Caki2 (cell line): ENCODE measurements at places on chromosomes 16 and 17.

- no peak for DNase-seq
Measured at GRCh38 chr16:13154799-13155198, 253.4 kb downstream of the SHISA9 start.

- no peak for DNase-seq
Measured at GRCh38 chr17:78337244-78338109, 22.4 kb downstream of the SOCS3 start.

- DNase-seq: no peak
Measured at GRCh38 chr17:28285965-28286364, 33.0 kb upstream of the TMEM97 start.

DNA sequence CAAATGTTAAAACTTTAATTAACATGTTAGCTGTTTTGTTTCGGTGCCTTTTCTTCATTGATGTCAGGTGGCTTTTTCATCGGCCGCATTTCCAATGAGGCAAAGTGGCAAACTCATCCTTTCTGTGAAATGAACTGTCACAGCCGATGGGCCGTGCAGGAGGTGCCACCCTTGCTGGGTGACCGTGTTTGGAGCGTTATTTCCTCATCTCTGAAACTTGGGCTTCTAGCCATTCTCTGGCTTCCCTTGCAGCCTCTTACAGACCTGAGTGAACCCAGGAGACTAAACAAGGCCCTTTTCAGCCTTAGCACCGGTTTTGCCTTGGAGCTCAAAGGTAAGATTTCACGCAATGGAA, 42.2 kb upstream of the PRSS54 start:
- DNase-seq: no peak

- DNase-seq: no peak
Measured at GRCh38 chr17:6545291-6545690, 11.1 kb downstream of the PITPNM3 start.

- DNase-seq: no peak
Measured at GRCh38 chr17:37088459-37088858, 139.7 kb downstream of the AATF start.

- DNase-seq: peak; percentile 30
Measured at GRCh38 chr17:44672479-44673093, 16.3 kb downstream of the MEIOC start.

GRCh38 chr16:58148099-58148498, 18.9 kb upstream of the CFAP20 start:
- DNase-seq: no peak

DNA sequence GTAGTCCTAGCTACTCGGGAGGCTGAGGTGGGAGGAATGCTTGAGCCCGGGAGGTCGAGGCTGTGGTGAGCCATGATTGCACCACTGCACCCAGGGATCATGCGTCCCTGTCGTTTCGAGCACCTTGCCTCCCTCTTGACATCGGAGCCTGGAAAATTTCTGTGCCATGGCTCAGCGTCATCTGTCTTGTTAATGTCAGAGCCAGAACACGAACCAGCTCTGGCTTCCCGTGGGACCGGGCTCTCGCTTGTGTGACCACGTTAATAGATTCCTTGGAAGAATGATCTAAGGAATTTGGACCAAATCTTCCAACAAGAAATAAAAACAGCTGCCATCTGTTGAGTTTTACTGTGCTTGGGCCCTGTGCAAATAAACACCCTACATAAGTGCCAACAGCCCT, 117.7 kb downstream of the ABCC1 start:
- DNase-seq: no peak

DNA sequence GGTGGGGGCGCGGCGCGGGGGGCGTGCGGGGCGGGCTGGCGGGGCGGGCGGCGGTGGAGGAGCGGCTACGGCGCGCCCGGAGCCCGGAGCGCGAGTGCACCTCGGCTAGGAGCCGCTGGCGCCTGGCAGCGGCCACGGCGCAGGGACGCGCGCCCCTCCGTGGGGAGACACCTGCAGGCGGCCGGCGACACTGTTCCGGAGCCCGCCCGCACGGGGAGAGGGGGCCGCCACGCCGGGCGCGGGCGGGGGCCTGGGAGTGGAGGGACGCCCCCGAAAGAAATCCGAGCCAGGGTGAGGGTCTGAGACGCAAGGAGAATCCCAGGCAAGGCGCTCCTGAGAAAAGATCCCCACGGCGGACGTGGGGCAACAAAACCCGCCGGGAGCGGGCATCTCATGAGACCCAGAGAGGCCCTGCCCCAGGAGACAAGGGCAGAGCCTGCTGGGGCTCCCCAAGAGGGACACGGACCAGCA, at the start of gene GSG1L:
TSS of gene GSG1L (minus strand) at position 124 of the 471 bp plus-strand sequence. CDS start 290 bp downstream, outside the sequence.
- no peak for DNase-seq

- peak; percentile 23 for DNase-seq
Measured at GRCh38 chr16:23182679-23183542, at the start of gene SCNN1G. Gene SCNN1G (plus strand): TSS chr16:23182745. CDS start chr16:23186272, 3,527 bp downstream.
